ENCODE measurements at places on chromosomes 6 and 20.

DNA sequence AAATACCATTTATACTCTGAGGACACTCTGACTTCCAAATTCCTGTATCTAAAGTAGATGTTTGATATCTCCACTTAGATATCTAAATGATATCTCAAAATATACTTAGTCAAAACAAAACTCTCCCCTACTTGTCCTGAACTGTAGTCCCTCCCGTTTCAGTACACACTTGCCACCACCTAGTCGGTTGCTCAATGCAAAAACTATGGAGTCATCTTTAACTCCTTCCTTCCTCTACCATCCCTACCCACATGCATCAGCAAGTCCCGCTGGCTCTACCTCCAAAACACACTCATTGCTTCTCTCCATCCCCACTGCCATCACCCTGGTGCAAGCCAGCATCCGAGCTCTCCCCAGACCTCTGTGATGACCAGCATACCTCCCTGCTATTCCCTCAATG, 13.2 kb downstream of the STX7 start:
- no peak for DNase-seq

DNA sequence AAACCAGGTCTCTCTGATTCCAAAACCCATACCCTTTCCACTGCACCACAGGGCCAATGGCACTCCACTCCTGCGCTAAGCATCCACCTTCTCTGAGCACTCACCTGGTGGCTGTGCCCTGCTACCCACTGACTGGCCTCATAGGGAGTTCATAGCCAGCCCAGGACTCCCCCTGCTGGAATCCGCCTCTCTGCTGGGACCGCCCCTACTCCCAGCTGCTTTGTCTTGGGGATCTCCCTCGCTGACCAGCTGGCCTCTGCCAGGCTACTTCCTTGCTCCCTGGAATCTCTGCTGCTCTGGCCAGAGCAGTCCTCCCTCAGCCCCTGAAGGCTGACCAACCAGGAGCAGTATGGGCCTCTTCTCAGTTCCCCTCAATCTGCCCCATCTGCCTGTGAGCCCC, 129.7 kb downstream of the FAXC start:
- DNase-seq: no peak

DNA sequence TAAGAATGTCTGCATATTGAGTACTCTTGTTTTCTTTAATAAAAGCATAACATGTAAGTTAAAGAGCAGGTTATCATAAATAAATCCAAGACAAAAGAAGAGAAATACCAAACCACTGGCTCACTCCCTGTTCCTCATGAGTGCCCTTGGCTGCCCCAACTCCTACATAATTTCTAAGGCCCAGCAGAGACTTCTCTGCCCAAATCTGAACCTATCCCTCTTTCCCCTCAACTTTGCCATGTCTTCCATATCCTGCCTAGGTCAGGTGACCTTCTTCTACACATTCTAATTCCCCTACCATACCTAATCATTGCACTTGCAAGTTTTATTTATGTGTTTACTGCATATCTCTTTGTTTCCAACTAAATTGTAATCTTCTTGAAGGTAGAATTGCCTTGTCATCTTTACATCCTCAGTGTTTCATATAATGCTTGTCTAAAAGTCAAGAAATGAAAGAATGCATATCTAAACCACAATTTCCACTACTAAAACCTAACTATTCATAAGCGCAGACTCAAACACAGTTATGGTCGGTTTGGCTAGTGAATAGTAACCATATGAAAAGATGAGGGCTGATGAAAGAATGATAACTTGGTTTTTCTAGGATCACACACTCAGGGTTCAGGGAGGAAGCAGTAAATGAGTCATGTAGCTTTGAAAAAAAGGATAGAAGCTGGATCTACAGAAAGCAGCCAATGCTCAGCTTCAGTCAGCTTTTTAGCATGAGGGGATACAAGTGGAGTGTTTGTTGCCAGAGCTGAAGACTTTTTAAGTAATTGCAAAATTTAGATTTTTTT, 53.3 kb upstream of the EYA4 start:
- no peak for DNase-seq

DNA sequence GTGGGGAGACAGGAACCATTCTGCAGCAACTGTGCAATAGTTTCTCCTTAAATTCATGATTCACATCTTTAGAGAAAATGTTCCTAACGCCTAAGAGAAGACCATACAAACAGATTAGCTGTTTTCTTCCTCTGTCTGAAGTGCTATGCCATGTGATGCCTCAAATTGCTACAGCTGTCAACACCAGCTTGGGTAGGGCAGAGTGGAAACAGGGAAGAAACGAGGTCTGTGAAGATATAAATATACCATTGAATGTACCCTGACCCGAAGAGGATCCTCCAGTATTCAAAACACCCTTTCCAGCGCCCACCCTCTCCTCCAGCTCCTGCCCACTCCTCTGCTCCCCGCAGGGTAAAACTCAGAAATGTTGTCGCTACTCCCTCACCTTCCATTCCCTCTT, 40.3 kb upstream of the PRND start:
- DNase-seq: no peak

DNA sequence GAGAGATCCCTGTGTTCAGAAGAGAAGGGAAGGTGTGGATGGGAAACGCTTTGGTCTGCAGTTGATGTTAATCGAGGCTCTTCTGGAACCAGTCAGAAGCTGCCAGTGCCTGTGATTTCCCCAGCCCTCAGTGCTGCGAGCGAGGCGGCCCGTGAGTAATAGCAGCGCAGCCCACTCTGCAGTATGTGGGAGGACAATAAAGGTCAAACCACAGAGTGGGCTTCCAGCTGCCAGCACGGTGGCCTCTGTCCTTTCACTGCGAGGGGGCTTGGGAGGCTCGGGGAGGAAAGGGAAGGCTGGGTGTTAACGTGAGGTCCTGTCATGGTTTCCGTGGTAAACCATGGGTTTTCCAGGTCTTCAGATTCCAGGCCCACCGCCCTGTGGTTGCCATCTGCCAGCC, 32.3 kb upstream of the TAGAP start:
- no peak for DNase-seq

DNA sequence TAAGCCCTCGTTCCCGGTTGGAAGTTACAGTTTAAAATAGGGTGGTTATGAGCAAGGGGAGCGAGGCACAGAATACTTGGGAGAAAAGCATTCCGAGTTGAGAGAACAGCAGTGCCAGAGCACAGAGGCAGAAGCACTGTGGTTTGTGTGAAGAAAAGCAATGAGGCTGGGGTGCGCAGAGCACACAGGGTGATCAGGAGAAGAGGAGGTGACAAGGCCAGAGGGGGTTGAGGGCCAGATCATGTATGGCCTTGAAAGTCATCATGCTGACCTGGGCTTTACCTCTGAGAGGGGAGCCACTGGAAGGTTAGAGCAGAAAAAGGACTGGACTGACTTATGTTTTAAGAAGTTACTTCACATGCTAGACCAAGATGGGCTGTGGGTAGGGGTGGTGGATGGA, 3.5 kb upstream of the BTN3A2 start:
- DNase-seq: no peak

DNA sequence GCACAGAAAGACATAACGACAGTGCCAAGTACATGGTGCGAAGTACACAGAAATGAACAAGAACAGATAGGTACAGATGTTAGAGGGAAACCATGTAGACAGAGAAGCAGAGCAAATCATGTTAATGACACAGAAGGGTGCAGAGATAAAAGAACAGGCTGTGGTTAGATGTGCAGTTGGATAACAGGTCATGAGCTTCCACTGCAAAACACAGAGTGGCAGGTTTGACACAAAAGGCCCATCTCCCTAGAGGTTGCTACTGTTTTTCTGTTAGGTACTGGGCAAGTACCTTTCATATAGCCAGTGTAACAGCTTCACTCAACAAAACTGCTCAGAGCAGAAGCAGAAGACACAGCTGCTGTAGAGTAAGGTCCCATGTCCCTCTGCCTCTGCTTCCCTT, 84.6 kb downstream of the AK9 start:
- DNase-seq: no peak

DNA sequence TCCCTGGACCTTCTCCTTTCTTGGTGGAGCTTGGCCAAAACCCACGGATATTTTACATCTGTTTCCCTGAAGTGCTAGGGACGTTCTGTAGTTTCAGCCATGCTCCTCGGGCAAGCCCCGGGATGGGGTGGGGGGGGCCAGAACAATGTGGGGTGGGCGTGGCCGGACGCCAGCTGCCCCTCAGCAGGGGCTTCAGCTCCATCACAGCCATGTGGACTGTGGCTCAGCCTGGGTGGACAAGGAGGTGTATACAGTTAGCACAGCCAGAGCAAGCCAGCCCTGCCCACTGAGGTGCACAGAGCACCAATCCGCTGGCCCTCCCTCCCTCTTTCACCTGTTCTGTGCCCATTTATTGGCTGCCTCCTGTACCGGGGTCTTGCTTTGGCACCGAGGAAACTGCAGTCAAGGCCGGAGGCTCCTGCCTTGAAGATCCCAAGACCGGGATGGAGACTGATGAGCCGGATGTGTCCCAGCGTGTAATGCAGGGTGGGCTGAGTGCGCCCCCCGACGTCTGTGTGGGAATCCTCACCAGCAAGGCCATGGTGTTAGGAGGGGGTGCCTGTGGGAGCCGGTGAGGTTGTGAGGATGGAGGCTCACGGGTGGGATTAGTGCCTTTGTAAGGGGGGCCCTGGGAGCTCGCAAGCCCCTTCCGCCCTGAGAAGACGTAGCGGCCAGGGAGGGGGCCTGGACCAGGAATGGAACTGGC, 28.0 kb downstream of the FRMD1 start:
- no peak for DNase-seq

GRCh38 chr20:63568986-63569949, 4.8 kb downstream of the HELZ2 start:
- no peak for DNase-seq

- DNase-seq: no peak
These were observed 130.7 kb upstream of the SIM1 start for GRCh38 chr6:100595456-100595855.

- no peak for DNase-seq
These were observed 23.5 kb downstream of the CARMIL1 start for GRCh38 chr6:25302677-25303128.

GRCh38 chr6:90502866-90503407, 83.9 kb downstream of the MAP3K7 start:
- DNase-seq: no peak

DNA sequence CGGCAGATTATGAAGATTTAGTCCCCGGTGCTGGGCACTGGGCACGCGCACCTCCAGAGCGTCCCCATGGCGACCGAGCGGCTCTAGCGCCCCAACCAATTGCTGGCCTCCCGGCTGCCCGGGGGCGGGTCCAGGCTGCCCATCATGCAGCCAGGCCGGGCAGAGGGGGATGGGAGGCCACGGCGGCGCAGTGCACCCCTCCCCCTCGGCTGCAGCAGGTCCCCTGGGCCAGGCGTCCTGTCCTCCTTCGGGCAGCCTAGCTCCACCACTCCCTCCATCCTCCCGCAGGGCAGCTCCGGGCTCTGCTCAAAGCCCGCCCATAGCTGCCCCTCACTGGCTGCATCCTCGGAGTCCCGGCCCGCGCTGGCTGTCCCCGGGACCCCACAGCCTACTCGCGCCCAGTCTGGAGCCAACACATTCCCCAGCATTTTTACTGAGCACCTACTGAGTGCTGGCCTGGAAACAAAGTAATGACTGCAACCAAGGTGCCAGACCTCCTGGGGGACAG, 99.4 kb downstream of the ASXL1 start:
- peak; percentile 76 for DNase-seq

- DNase-seq: peak; percentile 23
These were observed 38.9 kb upstream of the PMEPA1 start for GRCh38 chr20:57748601-57749130.

DNA sequence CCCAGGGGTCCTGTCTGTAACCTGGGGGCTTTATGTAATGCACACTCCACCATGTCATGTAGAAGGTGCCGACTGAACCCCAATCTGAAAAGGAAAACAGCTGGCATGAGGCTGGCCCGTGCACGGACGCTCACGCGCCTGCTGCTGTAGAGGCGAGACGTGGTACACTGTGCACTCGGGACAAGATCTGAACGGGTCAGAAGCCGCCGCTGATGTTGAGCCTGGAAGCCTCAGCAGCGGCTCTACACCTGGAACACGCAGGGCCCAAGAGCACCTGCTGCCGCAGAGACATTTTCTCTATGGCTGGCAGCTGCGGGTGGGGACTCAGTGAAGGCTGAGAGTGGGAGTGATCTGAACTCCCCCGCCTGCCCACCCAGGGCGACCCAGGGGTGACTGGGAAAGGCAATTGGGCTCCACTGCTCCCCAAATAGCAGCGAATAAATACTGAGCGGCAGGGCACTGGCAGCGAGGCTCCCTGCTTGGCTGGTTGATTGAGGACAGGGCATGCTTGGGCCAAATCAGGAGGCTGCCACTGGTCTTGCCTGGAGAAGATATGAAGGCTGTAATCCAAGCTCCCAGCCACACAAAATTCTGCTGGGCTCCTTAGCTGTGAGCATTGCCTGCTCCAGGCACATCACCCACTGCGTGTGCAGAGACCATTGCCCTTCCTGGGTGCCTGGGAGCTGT, 2.5 kb upstream of the OGFR start:
- no peak for DNase-seq

DNA sequence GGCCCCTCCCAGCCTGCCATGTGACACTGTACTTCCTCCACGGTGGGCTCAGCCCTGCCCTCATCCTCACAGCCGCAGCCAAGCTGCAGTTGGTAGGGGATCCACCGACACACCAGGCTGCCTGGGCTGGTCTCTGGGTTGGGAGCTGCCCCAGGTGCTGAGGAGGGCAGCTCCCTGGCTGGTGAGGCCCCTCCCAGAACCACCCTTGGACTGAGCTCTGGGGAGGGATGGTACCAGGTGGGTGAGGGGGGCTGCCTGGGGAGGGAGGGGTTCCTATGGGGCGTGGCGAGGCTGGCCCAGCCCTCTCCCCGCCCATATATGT, 185 bp upstream of the TNFRSF6B start:
- no peak for DNase-seq

- no peak for DNase-seq
These were observed 175.4 kb downstream of the IBTK start for GRCh38 chr6:82072121-82072521.

DNA sequence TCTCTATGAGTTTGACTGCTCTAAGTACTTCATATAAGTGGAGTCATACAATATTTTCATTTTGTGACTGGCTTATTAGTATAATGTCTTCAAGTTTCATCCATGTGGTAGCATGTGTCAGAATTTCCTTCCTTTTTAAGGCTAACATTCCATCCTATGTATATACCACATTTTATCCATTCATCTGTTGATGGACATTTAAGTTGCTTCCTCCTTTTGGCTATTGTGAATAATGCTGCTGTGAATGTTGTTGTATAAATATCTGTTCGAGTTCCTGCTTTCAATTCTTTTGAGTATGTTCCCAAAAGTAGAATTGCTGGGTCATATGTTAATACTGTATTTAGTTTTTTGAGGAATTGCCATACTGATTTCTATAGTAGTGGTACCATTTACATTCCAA, 79.5 kb downstream of the PTPRA start:
- DNase-seq: no peak

GRCh38 chr20:1965520-1966351, 28.1 kb downstream of the PDYN start:
- DNase-seq: no peak

DNA sequence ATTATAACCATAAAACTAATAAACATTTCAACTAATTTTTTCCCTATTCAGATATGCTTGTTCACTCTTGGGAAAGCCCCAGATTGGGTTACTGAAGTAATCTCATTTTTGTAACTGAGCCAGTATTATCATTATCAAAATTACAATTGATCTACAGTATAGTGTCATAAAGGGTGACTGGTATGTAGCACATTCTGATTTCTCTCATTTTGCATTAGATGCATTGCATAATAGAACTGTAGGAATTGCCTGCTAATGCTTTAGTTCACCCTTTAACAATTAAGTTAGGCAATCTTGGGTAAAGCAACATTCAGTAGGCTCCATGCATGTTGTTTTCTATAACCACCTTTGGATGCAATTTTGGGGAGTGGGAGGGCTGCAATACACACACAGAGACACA, 150.8 kb upstream of the FLRT3 start:
- DNase-seq: no peak

GRCh38 chr6:85672050-85672449, 29.4 kb upstream of the SYNCRIP start:
- DNase-seq: no peak

GRCh38 chr6:134398453-134398852, 80.5 kb upstream of the SGK1 start:
- DNase-seq: no peak
